ENCODE measurements at places on chromosomes 2 and 18.

DNA sequence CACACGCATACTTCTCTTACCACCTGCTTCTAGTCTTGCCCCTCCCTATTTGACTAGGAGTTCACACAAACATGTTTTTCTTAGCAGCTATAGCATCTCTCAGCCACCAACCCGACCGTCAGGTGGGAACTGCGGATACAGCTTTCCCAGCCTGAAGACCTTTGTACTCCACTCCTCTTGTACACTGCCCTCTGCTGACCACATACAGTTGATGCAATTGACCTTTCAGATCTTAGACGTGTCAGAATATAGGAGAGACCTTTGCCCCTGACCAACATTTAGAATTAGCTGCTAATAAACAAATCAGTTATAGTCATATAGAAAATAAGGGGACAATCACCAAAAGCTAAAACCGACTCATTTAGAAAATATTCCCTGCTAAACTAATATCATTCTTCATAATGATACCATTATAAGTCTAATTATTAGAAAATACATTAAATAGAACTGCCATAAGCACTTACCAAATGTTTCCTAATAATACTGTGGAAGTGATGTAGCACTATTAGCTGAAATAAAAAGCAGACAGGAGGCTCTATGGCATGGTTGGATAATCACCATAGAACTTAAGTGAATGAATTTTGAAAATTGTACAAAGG, 208.4 kb downstream of the RAD51AP2 start:
- DNase-seq = peak; percentile 11

DNA sequence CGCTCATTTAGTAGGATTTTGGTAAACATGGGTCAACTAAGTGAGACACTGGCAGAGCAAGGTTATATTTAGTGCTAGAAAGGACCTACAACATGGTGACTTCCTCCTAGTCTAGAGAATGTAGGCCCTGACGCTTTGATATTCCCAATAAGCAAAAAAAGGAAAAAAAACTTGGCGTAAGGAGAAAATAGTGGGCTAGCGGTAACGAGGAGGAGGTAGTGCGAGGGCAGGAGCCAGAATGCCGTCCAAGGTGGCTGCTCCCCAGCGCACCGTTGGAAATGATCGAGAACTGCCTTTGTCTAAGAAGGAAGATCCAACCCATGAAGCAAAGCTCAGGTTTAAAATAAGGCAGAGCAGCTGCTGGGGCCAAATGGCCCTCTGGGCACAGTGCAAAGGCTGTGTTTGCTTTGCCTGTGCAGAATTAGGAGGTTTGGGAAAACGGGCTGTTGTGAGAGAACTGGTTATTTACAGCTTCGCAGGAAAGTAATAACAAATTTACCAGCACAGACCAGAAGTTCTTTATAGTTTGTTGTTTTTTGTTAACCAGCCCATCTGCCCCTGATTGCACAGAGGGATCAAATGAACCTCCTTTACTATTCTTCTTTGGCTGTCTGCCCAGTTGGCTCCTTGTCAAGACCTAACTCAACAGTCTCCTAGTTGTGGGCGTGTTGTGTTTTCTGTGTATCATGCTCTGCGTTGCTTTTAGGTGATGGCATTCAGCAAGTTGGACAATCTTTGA, 86.6 kb downstream of the ITGB1BP1 start:
- peak; percentile 65 for DNase-seq

GRCh38 chr2:186979439-186980116, 130.6 kb upstream of the ZSWIM2 start:
- no peak for DNase-seq

DNA sequence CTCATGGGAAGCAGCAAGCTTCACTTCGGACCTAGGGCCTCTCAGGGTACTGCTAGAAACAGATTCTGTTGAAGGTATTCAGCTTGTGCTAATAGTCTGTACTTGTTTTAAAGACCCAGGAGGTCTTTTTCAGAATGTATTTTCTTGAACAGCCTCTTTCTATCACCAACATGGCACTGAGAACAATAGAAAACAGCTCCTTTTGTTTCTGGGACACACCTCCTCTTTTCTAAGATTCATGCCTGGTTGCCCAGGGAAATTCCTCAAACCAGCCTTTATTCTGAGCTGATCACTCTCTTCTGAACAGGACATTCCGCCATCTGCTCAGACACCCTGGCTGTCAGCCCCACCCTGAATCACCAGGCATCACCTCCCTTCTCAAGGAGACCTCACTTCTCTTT, 389.6 kb downstream of the TGIF1 start:
- no peak for DNase-seq

GRCh38 chr2:161761160-161761559, 136.9 kb downstream of the SLC4A10 start:
- no peak for DNase-seq

- no peak for DNase-seq
These were observed 188.7 kb upstream of the SALL3 start for GRCh38 chr18:78790960-78791359.

DNA sequence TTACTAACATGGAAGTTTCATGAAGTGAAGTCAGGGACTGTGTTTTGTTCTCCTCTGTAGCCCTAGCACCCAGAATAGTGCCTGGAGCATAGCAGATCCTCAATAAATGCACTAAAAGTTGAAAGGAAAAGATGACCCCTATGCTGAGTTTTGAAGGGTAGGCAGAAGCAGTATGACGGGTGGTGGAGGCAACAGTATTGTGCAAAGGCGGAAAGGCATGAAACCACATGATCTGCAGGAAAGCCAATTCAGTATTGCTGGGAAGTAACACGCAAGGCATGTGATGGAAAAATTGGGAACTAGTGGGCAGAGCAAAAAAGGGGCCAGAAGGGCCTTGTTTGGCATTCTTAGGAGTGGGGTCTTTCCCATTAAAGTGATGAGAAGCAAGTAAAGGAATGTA, 23.1 kb downstream of the DTNB start:
- DNase-seq = no peak

- no peak for DNase-seq
These were observed 18.1 kb downstream of the TIMM21 start for GRCh38 chr18:74166386-74166785.

DNA sequence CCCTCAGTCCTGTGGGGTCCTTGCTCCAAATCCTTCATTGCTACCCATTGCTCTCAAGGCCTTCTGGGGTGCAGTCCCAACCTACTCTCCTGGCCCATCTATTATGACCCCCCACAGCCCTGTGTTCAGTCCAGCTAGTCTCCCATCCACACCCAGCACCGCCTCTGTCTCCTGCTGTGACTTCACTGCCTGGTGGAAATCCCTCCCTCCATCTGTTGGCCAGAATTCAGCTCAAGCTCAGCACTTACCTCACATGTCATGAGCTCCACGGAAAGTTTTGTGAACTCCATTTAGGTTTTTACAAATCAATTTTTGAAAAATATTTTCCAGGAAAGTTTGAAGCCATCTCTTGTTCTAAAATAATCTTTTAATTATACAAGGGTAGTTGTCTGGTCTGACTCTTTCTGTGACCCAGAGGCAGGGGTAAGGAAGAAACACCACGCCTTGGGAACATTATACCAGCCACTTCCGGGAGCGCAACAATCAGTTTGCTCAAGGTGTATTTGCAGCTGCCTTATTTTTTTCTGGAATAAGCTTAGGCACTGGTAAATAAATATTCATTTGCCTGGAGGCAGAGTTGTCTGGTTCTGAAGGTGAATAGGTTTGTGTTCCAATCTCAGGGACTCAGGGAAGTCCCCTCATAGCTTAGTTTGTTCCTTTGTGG, 110.8 kb downstream of the VIT start:
- DNase-seq = no peak

DNA sequence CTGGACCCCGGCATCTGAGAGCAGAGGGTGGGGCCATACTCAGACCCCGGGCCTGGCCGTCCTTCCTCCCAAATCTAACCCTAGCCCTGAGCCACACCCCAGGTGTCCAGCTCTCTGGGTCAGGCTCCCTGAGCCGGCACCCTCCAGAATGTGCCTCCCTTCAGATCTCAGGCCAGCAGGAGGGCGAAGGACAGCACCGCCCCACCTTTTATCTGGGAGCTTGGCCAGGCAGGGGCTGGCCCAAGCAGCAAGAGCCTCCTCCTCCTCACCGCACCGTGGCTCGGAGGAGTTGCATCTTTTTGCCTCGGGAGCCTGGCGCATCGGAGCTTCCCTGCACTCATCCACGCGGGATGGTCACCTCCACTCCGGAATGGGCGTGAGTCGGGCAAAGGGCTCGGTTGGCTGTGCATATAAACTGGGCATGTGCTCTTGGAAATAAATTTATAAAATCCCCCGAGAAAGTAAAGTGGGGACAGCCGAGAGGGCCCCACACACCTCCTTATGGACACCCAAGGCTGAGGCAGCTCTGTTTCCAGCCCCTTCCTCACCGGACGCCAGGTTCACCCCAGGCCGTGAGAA, 69.1 kb upstream of the CTDP1 start:
- no peak for DNase-seq

DNA sequence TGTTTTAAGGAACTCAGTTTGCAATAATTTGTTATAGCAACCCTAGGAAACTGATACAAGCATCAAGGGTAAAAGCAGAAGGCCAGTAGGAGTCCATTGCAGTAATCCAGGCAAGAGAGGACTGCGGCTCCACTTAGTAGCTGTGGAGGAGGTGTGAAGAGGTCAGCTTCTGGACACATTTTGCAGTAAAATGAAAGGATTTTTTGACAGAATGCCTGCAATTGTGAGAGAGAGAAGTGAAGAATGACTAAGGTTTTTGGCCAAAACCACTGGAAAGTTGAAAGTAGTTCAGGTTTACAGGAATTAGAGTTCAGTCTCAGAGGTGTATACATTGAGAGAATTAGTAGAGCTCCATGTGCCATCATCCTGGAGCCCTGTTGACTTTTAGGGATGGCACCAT, 129.5 kb downstream of the RHBDD1 start:
- no peak for DNase-seq

- DNase-seq = no peak
These were observed 69.8 kb downstream of the REV1 start for GRCh38 chr2:99420031-99420430.

DNA sequence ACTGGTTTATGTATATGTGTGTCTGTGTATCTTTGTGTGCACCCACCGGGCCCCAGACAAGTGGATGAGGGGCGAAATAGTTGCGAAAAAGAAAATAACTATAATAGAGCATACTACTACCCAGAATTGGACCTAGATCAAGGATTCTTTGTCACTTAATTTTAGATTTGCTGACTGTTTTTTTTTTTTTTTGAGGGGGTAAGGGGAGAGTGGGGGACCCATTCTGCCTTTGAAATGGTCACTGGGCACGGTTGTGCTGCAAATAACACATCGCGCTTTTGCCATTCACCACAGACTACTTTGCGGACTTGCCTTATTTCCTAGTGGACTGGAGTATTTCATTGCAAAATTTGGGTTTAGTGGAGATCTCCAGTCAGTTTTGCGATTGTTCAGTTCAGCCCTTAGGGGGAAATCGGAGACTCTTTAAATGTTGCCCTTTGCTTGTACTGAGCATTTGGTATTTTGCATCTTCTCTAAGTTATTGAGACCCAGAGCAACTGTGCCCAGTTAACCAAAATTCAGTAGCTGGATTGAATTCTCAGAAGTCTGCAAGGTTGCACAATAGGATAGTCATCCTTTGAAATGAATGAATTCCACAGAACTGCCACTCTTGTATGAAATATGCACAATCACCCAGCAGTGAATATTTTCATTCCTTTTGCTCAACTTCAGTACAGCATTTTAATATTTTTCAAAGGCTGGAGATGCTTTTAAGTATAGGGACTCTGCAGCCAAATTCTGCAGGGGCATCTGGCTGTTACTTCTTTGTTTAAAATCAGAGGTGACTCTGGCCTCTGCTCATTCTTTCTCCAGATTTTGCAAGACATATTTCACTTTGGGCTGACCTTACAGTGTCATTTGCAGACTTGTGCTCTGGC, 2.9 kb downstream of the TRIB2 start:
- DNase-seq = no peak

DNA sequence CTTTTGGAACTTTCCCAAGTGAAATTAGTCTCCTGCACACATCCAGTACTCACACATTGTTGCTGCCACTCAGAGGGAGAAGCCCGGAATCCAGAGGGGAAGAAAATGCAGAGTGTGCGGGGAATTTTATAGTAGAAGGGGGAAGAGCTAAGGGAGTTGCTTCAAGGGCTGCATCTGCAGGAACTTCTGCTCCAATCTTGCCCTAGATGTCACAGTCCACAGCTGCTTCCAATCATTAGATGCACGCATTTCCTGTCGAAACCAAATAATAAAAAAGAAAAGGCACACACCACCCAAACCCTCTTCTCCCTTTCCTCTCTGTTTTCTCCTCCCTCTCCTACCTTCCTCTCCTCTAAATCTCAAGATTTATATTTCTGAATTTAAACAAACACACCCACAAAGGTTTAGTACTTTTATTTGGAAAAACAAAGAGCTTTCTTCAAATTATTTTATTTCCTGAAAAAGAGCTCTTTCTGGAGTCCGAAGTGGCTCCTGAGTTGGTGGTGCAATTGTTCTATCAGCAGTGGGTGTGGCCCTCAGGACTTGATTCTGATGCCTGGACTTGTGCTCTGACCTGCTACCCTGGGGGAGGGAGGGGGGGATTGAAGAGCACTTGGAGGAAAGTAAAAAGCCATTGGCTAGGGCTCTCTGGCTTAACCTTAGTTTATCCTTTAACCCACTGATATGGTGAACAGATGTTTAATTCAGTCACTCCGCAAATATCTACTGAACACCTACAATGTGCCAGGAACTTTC, 72.0 kb downstream of the KCNE4 start:
- DNase-seq = no peak

DNA sequence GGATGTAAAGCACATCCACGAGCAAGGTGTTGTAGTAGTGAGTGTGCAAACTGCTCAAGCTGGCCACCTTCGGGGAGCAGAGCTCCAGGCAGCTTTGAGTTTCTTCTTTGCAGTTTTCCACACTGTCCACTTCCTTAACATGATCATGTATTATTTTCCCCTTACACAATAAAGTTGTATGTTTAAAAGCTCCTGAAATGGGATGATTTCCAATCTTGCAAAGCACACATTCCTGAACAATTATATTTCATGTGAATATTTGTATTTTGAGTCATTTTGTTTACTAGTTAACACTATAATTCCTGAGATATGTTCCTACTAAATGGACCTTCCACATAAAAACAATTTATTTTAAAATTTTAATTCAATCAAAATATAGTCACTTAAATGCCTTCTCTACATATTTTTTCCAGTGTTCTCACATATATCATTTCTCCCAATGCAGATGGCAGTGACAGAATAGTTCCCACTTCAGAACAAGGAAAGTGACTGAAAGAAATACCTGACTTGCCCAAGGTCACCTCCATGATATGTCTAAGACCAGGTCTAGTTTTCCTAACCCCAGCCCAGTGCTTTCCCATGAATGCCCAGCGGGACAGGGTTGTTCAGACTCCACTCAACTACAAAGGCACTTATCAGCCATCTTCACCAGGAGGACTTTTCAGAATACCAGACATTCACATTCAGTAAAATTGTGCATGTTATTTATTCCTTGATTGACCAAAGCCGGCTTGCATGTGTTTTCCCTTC, 5.5 kb downstream of the CYB5A start:
- DNase-seq = no peak
